ENCODE measurements at places on chromosomes 6 and 20. TPM values are rescaled to one million over a fixed set of nuclear protein-coding genes. Genes with fewer than 3 reads are reported as not detected.

The PPARD gene
- total RNA-seq = 16.9 TPM

The NR2E1 gene
- total RNA-seq = not detected

The GRM4 gene
- not detected for total RNA-seq

The C6orf132 gene
- total RNA-seq = 0.29 TPM

The OLIG3 gene
- not detected for total RNA-seq

The SKIC2 gene
- 123 TPM for total RNA-seq

The CYB5R4 gene
- 27.7 TPM for total RNA-seq

The BNIP5 gene
- not detected for total RNA-seq

The BFSP1 gene
- 0.45 TPM for total RNA-seq

DNA sequence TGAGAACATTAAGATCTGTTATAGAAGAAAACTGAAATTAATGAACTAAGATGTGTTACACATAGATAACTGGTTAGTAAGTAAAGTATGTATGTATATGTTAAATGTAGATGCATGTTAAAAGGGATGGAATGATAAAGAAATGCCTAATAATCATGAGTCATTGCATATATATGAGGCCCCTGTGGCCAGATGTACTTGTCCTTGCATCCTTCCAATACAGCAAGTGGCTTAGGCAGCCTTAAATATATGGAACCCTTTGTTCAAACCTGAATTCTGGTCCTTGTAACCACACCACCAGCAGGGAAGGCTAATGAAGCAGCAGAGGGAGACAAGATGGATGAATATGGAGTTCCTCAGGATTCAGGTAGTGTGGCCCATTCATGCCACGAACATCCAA lies 9.8 kb upstream of the AKAP7 start:
- DNase-seq = no peak

DNA sequence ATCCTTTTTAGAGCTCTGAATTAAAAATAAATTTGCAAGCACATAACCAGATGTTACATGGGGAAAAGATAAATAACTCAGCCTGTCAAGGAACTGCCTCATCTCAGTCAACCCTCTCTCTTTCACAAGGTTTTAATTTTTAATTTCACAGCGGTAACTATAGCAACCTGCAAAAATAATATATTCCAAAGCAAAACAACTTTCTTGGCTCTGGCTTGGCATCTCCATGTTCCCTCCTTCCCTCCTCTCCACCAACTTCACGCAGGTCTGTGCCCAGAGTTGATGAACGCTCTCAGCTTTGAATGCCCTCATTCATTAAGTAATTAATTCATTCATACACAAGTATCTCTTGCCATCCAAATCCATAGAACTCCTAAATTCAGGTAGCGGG lies 32.5 kb upstream of the SIRPA start:
- DNase-seq = no peak

DNA sequence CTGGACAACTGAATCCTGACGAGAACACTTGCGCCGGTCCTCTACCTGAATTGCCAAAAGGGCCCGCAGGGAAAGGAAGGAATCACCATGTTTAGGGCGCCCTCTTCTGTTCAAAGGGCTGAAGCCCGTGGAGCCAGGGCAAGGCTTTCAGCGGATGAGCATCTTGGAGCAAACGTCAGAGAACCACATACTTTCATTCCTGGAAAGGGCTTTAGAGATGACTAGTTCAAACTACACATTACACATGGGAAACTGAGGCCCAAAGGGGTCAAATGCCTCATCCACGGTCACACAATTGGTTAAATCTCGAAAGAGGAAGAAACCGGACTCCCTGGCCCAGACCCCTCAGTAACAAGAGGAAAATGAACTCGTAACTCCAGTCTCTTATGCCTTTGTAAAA lies 11.5 kb upstream of the ZNF133 start:
- peak; percentile 27 for DNase-seq

DNA sequence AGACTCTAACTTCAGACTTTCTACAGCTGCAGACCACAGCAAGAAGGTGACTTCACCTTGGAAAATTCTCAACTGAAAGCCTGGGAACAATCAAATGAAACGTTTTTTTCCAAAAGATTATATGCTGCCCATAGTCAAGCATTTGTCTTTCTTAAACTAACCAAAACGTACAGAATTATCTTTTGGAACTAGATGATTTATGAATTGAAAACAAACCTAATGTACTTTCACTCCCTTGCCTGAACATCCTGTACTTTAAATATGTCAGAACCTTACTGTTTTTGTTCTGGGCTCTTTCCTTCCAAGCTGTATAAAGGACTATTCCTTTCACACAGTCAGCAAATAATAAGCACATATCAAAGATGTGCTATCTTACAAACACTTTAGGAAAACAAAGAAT lies 62.4 kb upstream of the TNFAIP3 start:
- DNase-seq = no peak

GRCh38 chr6:25223490-25223991 lies 55.6 kb upstream of the CARMIL1 start:
- DNase-seq = peak; percentile 63

GRCh38 chr6:18062733-18063132 lies 59.7 kb downstream of the NHLRC1 start:
- DNase-seq = no peak

GRCh38 chr6:141426400-141426980 lies 706.2 kb upstream of the GJE1 start:
- no peak for DNase-seq

GRCh38 chr6:149212206-149212605 lies 105.3 kb upstream of the TAB2 start:
- no peak for DNase-seq

DNA sequence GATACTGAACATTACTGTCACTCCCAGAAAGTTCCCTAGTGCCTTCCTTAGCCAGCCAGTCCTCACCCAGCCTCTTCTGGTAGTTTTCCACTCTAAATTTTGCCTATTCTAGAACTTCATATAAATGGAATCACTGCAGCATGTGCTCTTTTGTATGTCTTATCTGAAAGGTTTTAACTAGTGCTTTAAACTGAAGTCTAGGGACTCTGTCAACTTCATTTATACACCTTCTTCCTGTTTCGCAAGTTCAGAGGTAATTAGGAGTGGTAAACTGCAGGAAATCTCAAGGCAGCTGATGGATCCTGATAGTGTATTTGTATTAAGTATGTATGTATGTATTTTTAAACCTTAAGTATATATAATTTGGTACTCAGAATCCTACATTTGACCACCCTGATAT lies 94.3 kb downstream of the TCP11 start:
- no peak for DNase-seq

DNA sequence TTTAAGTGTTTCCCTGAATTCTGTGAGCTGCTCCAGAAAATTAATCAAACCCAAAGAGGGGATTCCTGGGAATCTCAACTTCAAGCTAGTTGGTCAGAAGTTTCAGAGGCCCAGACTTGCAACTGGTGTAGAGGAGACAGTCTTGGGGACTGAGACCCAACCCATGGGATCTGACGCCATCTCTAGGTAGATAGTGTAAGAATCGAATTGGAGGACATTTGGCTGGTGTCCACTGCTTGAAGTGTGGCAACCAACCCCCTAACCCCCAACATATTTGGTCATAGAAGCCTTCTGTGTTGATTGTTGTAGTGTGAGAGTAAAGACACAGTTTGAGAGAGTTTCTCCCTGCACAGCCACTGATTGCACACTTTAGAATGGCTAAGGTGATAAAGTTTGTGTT lies 103.5 kb upstream of the CARMIL1 start:
- DNase-seq = no peak

GRCh38 chr20:20024942-20025341 lies 7.8 kb downstream of the NAA20 start:
- no peak for DNase-seq

DNA sequence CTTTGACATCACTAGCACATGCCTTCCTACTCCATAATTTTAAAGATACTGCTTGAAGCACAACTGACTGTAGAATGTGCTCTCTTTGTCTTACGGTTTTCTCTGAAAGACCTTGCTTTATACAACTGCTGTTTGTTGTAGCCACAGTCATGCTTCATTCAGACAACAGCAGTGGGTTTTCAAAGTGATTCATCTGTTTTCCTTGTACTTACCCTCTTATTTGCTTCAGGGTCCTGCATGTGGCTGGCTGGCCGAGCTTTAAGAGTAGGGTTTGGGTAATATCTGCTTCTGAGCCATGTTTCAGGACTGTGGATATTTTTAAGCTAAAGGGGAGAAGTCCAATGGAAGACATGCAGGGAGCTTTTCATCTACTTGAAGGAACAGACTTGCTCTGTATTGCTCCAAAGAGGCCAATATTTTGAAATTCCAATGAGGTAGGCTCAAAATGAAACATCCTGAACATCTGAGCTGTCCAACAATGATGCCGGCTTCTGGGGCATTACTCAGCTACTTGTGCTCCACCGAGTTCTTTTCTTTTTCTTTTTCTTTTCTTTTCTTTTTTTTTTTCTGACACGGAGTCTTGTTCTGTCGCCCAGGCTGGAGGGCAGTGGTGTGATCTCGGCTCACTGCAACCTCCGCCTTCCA lies 160.2 kb upstream of the SGK1 start:
- no peak for DNase-seq

- no peak for DNase-seq
Observed at GRCh38 chr6:52231406-52232127, 12.7 kb downstream of the IL17F start.

DNA sequence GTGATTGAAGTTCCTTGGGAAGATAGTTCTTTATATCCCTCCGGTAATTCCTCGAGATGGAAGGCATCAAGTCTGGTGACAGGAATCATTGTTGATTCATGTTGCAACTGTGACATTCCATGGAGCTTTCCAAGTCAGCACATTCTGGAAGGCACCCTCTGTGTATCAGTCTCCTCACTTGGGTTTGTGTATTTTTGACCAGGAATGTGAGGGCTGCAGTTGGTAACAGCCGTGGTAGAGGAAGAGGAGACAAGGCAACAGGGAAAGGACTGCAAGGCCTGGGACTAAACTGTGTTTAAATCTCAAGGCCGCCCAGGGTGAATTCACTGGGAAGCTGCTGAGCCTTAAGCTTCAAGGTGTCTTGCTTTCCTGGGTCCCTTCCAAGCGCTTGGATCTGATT lies 99.0 kb downstream of the CLIC5 start:
- DNase-seq = no peak

DNA sequence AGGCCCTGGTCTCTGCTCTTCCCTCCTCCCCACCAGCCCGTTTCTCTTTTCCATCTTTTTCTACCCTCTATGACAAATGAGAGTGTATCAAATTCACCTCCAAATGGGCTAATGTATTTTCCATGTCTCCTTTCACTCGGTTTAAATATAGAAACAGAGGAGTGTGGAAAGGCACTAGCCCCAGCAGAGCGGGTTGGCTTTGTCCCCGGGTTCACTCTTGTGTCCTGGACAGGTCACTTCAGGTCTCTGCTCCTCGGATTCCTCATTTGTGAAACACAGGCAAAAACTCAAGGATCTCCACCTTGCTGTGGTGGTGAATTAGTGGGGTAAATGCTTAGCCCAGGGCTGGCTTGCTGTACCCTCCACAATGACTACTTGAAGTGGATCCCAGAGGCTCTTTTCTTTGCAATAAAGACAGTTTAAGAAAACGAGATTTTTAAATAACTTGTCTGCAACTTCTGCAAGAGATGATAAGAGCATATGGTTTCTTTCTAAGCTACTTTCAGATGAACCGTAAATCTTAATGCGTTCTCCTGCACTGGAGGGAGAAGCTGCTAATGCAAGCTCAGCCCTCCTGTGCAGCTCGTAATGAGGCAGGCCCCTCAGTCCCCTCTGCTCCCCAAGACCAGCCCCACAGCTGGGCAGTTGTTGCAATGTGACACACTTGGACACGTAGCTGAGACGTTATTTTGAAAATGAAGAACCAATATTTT lies 292.9 kb downstream of the THBS2 start:
- DNase-seq = no peak

DNA sequence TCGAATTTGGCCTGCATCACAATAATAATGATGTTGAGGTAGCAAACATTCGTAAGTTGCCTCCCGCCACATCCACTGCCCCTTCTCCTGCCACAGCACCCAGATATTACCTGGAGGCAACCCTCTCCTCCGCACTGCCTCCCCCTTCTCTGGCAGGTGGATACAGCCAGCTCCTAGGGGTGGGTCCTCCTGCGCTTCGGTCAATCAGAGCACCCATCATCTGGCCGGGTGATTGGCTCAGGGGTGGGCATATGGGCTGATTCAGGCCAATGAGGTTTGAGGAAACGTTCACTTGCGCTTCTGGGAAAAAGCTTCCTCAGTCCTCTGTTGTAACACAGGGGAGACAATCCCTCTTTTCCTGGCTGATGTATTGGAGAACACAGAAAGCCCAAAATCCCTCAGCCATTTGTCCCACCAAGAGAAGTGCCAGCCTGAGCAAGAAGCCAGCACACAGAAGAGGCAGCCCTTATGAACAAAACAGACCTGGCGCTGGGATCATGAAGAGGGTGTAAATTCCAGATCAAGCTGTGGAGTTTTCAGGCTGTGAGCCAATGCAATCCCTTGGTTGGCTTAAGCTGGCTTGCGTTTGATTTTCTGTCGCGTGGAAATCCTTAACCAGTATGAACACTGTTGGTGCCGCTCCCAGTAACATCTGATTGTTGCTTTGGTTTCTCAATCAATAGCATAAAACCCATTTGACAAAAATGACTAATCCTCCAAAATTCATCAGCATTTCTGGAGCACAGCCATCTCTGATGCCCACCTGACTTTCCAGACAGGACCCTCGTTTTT lies 82.2 kb downstream of the PRDM1 start:
- no peak for DNase-seq

DNA sequence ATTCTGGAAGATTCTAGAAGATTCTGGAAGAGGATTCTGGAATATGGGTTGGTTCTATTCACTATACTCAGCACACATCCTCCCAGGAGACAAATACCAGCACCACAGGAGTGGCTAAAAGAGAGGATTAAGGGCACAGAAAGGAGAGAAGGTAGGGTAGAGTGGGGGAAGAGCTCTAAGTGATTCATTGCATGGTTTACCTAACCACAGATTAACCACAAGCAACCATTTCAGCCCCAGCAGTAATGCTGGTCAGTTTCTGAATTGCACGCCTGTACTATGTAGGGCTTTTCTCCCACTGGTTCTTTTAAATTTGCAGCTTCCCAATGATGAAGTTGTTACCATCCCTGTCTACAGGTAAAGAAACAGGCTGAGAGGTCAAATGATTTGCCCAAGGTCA lies 192.7 kb upstream of the PMEPA1 start:
- DNase-seq = no peak

DNA sequence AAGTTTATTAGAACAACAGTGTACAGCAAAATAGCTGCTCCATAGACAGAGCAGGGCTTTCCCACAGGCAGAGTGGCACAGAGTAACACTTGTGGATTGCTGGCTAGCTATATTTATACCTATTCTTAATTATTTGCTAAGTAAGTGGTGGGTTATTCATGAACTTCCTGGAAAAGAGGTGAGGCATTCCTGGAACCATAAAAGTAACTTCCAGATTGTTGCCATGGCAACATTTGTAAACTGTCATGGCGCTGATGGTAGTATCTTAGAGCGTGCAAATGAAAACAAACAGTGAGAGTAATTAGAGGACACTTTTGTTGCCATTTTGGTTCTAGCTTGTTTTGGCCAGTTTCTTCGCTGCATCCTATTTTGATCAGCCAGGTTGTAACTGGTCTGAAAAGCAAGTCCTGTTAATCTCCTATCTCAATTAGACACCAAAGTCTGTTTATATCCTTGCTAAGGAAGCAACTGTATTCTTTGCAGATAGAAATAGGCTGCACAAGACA lies 23.9 kb downstream of the DEFB114 start:
- DNase-seq = no peak

All from activated T-cell treated with anti-CD3 and anti-CD28 coated beads, Interleukin-2, amount 50 U/mL, for 4 hours (primary cell).